ENCODE measurements at places on chromosomes 1 and 21.

- DNase-seq, result no peak
These were observed 174.8 kb downstream of the PLPP3 start for GRCh38 chr1:56404561-56405030.

DNA sequence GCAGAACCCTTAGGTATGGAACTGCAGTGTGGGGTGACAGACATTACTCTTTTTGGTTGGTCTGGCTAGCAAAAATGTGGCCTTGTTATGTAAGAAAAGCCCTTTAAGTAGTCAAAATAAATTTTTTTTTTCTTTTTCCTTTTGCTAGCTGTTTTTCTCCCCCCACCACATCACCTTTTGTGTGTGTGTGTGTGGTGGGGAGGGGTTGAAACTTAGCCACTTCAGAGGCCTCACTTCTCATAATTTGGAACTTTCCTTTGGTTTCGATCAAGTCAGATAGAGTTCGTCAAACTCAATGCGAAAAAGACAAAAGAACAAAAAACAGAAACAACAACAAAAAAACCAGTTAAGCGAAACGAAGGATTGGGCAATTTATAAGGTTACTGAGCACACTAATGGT lies 1.9 kb upstream of the PRMT2 start:
- DNase-seq, result no peak

GRCh38 chr1:198763298-198763714 lies 124.5 kb downstream of the PTPRC start:
- DNase-seq, result no peak

DNA sequence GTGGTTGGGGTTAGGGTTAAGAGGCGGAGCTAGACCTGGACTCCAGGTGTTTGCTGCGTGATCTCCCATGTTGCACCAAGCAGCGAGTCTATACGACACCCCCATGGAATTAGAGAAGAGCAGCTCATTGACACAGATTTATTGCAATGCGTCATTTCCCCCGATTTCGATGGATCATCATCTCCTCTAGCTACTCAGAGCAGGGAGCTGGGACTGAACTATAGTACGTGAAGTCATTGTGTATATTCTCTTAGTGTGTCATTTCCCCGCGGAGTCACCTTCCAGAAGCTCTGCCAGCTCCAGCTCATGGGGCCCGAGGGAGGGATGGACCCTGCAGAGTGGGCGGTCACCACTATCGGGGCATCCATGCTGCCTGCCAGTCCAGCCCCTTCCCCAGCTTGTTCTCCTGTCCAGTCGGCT lies 7.5 kb upstream of the C2CD2 start:
- DNase-seq, result no peak

DNA sequence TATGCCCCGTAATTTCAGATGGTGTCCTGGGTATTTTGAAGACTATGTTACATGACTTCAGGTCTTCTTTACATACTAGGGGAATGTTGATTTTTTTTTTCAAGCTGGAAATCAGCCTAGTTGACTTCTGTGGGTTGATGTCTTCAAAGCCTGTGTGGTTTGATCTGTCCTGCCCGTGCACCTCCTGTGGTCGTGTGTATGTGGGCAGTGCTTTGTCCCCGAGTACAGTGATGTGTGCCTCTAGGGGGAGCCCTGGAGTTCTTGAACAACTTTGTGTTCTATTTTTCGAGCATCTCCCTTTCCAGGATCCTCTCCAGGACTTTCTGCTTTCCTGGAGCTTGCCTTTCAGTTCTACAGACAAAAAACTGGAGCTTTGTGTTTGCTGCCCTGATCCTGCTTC lies 28.9 kb downstream of the OBSCN start:
- no peak for DNase-seq

GRCh38 chr1:170290276-170290675 lies 144.5 kb downstream of the NTMT2 start:
- DNase-seq, result no peak

- DNase-seq, result no peak
These were observed 8.3 kb upstream of the CYP4B1 start for GRCh38 chr1:46790446-46791101.

DNA sequence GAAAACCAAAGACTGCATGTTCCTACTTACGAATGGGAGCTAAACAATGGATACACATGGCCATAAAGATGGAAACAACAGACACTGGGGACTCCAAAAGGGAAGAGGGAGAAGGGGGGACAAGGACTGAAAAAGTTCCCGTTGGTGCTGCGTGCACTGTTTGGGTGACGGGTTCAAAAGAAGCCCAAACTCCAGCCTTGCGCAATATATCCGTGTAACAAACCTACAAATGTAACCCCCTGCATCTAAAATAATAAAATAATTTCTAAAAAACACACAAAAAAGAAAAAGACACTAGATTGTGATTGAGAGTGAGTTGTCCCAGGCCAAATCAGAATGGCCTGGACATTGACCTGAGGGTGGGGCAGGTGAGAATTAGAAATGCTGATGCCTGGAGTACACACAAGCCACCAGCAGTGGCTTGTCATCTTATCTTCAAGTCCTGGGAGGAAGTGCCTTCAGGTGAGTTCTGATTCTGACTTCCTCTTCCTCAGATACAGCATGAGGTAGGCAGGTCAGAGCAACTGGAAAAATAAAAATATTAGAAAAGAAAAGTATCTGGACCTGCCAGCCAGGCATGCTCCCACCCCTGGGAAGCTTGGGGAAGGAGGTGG lies 54.7 kb downstream of the SPATA46 start:
- DNase-seq, result no peak

- DNase-seq, result no peak
These were observed 399 bp upstream of the PTPRC start for GRCh38 chr1:198638441-198638840.

All from cortex of kidney (tissue), 1 donor.